Skeletal muscle cell (primary cell): ENCODE measurements at places on chromosomes 11 and 22.
A peak's percentile ranks its signal among the peaks of the same experiment; 100 is the strongest.

DNA sequence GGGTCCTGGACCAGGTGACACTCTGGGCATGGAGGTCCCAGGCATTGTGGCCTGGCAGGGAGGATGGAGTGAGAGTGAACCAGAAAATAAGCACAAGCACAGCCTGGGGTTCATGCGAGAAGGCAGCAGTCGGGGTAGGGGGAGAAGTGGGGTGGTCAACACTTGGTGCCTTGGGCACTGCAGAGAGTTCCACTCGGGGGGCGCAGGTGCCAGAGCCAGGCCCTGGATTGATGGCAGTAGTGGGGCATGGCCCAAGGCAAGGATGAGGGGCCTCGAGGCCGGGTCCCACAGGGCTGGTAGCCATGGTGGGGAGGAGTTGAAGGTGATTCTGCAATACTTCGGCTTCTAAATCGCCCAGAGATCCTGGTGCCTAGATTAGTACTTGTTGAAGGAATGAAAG, 372.9 kb downstream of the TBC1D22A start:
- DNase-seq: no peak

DNA sequence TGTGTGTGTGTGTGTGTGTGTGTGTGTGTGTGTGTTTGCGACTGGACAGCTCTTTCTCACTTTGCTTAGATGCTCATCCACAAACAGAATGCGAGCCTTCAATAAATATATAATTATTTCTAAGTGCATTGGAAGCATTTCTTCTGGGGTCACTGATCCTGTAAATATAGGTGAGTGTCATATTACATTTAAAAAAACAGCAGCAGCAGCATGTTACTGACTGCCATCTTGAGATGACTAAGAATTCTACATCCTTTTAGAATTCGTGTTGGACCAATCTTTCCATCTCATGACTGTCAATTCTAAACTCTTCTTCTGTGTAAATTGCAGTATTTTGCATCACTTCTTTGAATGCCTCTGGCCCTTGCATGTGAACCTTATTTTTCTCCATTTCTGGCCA, 238.0 kb upstream of the DDI1 start:
- DNase-seq: no peak

- DNase-seq: peak; percentile 68
These were observed 29.5 kb upstream of the WNT7B start for GRCh38 chr22:46006379-46007002.

- no peak for DNase-seq
These were observed 503.2 kb downstream of the OPCML start for GRCh38 chr11:133029107-133029506.

GRCh38 chr11:76177250-76177686, 29.0 kb downstream of the WNT11 start:
- no peak for DNase-seq

GRCh38 chr11:46315783-46316563, 31.3 kb upstream of the DGKZ start:
- no peak for DNase-seq

GRCh38 chr11:66659763-66660162, 17.9 kb downstream of the RBM4B start:
- DNase-seq: no peak

- no peak for DNase-seq
These were observed 6.7 kb downstream of the SUSD2 start for GRCh38 chr22:24187731-24188644.

DNA sequence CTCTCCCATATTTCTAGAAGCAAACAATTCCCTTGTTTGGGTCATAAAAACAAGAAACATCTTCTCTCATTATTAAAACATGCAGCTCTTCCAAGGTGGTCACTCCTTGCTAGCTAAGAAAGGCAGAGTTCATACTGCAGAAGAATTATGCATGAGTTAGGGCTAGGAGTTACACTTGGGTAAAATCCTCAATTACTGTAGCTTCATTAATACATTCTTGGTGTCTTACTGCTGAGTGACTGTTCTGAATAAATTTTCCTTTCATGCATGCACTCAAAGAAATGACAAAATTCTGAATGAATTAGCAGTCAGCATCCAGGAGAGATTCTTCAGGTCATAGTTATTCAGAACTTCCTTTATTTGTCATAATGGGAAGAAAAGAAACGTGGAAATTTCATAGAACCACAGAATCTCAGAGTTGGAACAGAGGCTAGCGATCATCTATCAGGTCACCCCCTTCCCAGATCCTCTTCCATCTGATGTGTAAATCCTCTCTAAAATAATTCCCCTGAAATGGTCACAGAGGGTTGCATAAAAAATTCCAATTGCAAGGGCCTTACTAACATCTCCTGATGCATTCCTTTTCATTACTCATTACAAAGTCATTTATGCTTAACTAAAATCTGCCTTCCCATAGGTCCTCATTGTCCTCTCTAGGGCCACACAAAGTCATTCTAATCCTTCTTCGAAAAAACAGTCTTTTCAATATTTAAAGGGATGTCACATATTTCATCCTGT, 771.5 kb downstream of the DLG2 start:
- peak; percentile 25 for DNase-seq

GRCh38 chr11:86702220-86702983, 30.0 kb upstream of the ME3 start:
- no peak for DNase-seq

DNA sequence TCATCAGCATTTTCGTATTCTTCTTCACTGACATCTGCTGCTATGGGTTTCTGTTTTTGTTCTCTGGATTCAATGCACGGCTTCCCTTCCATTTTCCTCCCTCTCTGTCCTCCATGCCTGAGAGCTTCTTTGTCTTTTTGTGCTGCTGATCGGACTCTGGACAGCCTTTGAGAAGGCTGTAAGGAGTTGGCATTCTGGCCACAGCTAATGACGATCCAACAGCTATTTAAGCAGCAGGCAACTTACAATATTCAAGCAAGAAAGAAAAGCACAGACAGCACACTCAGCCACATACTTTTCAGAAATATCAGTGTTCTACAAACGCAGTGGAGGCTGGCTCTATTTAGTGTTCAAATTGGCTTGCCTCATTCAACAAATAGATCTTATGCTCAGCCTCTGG, 60.9 kb upstream of the ZC3H12C start:
- no peak for DNase-seq

GRCh38 chr11:120882175-120882574, 141.7 kb upstream of the TBCEL start:
- no peak for DNase-seq

GRCh38 chr11:37317803-37318202, 719.8 kb upstream of the RAG2 start:
- DNase-seq: no peak

- peak; percentile 15 for DNase-seq
These were observed 29.3 kb upstream of the NECTIN1 start for GRCh38 chr11:119758291-119758690.

GRCh38 chr22:19808873-19809478, 45.7 kb downstream of the GNB1L start:
- no peak for DNase-seq

- no peak for DNase-seq
These were observed 109.9 kb upstream of the CLMP start for GRCh38 chr11:123304828-123305466.

- no peak for DNase-seq
These were observed 28.0 kb upstream of the LMO1 start for GRCh38 chr11:8291421-8292350.

DNA sequence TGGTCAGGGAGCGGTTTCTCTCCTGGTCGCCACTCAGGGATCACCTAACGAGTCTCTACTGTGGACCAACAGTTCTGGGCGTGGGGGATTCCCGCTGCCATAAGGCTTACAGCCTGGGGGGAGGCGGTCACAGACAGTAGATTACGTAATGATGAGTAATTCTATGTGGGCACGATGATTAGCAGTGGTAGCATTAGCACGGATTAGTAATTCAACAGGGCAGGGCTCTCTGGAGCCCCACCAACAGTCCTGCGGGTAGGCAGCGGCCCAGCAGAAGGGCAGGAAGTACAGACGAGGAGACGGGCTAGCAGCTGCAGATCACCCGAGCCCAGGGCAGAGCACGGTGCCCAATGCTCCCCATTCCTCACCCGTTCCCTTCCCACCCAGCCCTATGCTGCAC, 3.6 kb downstream of the SHISAL1 start:
- peak; percentile 83 for DNase-seq

DNA sequence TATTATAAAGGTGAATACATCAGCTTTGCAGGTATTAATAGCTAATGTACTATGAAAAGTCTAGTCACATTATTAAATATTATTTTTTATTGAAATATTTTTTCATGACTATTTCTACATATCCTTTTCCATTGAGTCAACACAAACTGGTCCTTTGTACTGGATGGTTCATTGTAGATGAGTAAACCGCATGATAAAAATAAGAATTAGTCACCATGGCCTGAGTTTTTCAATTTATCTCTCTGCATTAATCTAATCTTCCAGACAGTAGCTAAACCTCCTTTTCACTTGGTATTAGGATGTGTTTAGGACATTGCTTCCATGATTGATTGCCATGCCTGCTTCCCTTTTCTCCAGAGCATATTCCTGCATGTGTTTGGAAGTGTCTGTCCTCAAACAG, 439.4 kb upstream of the ARHGAP42 start:
- DNase-seq: no peak

GRCh38 chr22:31676700-31677099, 14.7 kb upstream of the PISD start:
- peak; percentile 74 for DNase-seq

- peak; percentile 7 for DNase-seq
These were observed 5.2 kb upstream of the OLFML1 start for GRCh38 chr11:7480113-7480512.

DNA sequence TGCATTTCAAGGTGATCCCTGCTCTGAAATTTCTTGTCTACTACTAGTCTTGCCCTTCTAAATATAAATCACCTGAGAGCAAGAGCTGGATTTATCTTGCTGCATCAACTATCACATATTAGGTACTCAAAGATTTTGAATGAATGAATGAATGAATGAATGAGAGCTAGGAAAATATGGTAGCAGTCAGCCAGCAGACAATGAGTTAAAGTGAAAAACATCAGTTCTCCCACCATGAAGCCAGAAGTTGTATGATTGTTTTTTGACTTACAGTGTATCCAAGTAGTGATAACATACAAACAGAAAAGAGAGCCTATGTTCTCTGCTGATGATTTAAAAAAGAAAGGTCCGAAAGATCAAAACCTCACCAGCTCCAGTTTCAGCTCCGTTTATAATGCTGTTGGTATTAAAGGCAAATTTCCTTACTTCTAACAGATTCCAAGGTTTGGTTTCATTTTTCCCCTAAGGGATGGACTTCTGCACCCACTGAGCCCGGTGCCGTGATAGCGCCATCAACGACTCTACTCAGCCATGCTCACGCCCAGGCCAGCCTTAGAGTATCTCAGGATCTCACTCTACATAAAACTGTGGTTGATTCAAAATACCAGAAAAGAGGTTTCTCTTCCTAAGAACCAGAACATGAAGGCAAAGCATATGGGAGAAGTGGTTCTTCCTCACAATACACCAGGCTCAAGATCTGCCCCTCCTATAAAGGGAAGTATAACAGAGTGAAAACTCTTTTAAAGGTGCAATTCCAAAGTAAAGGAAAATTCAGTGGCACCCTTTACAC, 92.0 kb downstream of the SGSM3 start:
- DNase-seq: no peak

DNA sequence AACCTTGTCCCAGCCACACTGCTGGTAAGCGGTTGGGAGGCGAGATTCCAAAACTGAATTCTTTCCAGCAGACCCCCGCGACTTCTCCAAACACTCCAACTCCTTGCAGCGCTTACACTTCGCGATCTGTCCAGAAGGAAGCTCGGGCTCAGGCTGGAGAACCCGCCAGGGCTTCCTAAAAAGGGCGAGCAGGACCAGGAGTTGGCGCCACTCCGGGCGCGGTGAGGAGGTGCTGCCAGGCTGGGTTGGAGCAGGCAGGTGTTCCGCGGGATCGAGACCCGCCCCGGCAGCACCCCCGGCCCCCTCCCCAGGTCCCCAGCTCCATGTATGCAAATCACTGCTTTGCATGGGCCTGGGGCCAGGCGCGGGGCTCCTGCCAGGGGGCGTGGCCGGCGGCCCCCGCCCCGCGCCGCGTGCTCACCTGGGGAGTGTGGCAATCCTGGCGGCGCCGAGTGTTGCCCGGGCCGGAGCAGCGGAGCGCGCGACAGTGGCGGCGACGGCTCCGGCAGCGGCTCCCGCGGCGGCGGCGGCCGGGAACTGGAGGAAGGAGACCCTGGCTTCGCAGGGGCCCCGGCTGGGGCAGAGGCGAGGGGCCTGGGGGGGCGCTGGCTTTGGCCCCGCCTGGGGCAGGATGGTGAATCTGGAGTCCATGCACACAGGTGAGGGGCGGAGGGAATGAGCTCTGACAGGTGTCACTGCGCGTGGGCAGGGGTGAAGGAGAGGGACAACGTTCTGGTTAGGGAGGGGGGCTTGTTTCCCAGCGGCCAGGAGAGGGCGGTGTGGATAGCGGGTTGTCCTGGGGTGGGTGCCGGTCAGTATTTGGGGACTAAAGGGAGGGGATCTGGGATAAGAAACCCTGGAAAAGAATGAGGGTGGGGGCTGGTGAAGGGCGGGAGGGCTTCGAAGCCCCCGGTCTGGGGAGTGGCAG, at the start of gene POU2F3:
Gene POU2F3, plus strand, starts transcription at position 428 of the 928 bp plus-strand sequence. Its CDS starts 204 bp downstream, at position 632.
- no peak for DNase-seq

DNA sequence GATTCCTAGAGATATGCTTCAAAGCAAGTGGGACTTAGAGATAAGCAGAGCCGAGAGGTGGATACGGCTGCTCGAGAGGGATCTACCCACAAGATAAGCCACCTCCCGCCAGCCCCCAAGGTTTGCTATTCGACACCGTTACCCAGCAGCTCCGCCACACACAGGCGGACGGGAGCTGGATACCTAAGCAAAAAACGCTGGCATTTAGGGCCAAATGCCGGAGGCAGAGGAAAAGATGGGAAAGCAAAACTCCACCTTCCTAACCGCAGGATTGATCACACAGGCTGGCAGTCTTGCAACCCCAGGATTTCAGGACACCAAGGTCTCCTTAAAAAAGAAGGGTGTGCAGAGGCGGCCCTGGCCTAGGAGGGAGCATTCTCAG, 709 bp downstream of the FTH1 start:
- no peak for DNase-seq

DNA sequence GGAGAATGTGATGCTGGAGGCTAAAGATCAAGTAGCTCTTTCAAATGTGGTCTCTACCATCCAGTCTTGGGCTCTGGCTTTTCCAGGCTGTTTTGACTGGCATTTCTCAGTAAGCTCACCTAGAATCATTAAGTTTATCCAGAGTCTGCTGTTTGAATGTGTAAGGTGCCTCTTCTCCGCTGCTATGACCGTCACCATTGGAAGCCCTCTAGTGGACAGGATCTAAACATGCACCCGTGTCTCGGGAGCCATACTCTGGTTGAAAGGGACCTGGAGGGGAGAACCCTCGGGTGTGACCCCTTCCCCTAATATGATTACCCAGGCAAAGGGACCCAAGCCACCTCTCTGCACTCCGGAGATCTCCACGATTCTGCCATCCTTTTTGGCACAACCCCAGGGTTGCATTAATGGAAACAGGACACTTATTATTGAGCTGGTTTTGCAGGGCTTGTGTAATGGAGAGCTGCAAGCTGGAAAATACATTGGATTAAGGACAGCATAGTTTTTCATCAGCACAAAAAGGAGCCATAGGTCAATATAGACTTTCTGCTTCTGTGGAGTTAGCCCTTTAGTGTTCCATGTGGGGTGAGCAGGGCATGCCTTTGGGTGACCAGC, 191.0 kb upstream of the LARGE1 start:
- no peak for DNase-seq
